Stimulated activated CD8-positive, alpha-beta memory T cell treated with anti-CD3 and anti-CD28 coated beads, Interleukin-7, amount 100 ng/mL, for 1 hour (primary cell): ENCODE measurements at places on chromosomes 11 and 22.

DNA sequence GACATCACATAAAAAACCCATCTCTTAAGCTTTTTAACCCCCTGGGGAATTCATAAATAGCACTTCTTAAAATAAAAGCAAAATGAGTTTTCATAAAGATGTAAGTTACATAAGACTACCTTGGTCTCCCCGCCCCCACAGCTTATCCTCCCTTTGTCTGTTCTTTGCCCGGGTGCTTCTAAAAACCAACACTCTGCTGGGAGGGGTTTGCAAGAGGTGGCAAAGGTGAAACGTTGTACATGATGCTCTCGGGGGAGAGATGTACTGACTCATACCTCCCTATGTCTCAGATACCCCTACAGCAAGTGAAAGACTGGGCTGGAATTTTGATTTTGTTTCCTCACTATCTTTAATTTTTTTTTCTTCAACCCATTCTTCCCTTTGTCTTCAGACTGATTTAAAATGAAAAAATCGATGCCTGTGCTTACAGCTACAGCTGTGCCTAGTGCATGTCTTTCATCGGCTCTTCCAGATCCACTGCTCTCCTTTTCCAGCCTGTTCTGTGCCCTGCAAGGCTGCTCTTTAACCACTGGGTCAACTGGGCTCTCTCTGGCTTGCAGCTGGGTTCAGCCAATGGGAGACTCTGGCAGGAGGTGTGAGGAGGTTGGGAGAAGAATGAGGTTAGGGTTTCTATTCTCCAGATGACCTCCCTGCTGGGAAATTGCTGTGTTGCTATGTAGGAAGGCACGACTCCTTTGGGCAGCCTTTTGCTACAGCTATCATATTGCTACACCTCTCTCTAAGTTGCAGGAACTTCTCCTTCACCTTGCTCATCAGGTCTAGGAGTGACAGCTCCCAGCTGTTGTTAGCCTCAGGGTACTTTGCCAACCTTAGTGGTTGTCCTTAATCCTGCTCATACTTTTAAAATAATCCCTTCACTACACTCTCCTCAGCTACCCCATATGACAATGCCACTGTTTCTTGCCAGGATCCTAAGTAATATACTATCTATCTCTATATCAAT, 266.5 kb downstream of the TENM4 start:
- DNase-seq, result no peak

DNA sequence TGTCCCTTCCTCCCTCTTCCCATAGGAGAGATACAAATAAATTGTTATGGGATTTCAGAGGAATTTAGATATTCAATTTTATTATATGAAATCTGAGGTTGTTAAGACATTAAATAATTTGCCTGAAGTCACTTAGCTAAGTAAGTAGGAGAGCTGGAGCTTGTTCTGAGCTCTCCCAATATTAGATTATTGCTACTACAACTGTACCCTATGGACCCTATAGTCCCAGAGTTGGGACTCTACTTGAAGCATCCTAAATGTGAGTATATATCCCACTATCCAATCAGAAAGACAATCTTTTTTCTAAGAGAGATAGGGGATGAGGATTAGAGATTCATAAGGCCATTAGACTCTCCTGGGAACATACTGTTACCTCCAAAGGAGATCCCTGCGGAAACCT, 1130.0 kb downstream of the DLG2 start:
- DNase-seq, result no peak

- DNase-seq, result no peak
These were observed 400.9 kb downstream of the BRD1 start for GRCh38 chr22:49426618-49427266.

DNA sequence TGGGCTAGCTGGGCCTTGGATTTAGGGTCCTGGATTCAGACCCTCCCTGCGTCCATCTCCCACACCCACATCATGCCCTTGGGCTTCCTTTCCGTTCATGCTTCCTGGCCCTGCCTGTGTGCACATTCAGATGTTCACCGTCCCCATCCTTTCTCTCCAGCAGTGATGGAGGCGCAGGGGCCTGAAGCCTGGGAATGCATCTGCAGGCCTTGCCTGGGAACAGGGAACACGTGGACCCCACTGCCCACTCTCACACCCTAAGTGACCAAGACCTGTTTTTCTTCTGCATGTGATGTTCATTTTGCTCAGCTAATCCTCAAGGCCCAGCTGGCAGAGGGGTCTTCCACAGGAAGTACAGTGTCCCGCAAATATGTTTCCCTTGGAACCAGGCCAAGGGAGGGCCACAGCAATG, 91.6 kb upstream of the PARVA start:
- DNase-seq, result no peak

DNA sequence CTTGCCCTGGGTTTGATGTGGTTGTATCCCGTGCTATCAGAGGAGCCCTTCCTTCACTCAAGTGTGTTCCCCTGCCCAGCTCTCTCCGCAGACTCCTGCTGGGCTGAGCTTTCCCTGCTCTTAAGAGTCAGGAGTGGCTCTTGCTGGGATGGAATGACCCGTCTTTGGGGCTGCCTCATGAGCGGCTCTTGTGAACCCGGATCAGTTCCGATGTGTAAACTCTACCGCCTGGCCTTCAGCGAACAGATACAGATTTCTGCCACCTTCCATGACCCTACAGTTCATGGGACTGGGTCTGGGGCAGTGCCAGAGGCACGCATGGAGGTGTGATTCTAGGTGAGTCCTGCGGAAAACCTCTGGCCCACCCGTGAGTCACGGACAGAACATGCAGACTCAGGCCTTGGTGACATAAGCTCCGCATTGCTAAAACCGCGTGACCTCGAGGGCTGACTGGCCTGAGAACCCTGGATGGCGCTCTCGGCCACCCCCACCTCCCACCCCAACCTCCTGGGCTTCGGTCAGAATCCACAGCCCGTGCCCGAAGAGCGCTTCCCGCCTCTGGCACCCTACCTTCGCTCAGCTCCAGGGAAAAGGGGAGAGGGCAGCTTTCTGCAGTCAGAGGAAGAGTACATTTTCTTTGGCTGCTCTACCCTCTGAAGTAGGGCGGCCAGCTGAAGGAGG, 1.3 kb upstream of the ZBTB16 start:
- DNase-seq, result no peak

DNA sequence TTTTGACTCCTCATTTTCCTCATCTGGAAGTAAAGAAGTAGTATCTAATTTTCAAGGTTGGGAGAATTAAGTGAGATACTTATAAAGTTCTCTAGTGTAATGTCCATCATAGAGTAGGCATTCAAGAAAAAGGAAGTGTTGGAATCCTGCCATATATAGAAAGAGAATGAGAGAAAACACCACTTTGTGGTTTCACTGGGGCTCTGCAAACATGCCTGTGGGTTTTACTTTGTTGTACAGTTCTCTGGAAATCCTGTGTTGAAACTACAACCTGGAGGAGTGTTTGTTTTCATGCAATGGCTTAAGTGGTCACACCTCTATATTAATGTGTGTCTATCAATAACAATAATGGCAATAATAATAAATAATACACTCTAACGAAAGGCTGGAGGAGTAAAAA, 741.7 kb downstream of the NELL1 start:
- no peak for DNase-seq

GRCh38 chr11:84962018-84962417, 665.1 kb downstream of the DLG2 start:
- no peak for DNase-seq
